ENCODE measurements at places on chromosomes 7 and 10. TPM values are rescaled to one million over a fixed set of nuclear protein-coding genes. Genes with fewer than 3 reads are reported as not detected.

DNA sequence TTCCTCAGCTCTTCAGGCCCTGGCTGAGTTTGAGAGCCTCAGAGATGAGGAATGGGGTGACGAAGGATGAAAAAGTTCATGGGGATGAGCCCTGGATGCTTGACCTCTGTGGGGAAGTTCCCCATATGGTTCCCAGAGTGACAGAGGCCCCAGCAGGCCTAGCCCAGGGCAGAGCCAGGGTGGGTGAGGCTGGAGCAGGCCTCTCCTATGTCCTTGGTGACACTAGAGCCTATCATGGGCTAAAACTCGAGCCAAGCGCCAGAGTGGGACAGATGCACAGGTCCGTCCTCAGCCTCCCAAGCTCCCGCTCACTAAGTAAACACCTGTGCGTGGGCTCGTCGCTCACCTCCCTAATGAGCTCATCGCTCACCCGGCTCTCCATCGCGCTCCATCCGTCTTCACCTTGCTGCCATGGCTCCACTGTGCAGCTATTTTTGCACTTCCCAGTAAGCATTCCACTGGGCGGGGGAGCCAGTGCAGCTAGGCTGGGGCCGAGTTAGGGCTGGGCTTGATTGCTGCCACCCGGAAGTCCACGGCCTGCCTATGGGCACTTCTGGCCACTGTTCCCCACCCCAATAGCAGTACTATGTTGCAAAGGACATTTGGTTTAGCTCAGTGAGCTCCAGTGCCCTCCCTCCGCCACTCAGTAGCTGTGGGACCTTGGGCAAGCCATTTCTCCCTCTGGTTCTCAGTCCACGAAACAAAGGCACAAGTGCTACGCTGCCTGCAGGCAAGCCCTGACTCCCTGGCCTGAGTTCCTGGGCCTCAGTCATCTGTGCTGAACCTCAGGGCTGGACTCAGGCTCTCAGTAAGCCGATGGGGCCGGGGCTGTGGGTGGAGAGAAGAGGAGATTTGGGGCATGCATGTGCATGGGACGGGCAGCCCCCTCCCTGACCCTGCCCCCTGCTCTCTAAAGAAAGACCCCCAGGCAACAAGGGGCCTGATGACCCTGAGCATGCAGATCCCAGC is 117.3 kb upstream of the PCBD1 start:
- no peak for DNase-seq

Gene SEMA3A
- 10.0 TPM for total RNA-seq

- DNase-seq, result no peak
These were observed 47.4 kb downstream of the HOXA1 start for GRCh38 chr7:27048438-27048837.

DNA sequence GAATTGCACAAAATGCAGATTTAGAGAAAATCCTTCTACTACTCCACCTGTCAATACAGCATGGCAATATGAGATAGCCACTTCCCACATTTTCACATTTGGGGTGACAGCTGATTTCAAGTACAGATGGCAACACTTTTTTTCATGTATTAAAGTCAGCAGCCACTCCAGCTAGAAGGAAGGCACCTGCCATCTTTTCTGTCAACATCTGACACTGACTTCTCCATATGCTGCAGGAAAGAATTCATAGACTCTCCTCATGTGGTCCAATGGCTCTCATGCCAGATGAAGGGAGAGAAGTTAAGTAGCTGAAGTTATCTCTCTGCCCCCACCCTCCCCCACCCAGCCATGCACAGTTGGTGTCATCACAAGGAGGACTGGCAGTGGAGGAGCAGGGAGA is 912.0 kb downstream of the SORCS1 start:
- DNase-seq, result no peak

- DNase-seq, result no peak
These were observed 69.5 kb downstream of the SEC61G start for GRCh38 chr7:54689394-54690049.

DNA sequence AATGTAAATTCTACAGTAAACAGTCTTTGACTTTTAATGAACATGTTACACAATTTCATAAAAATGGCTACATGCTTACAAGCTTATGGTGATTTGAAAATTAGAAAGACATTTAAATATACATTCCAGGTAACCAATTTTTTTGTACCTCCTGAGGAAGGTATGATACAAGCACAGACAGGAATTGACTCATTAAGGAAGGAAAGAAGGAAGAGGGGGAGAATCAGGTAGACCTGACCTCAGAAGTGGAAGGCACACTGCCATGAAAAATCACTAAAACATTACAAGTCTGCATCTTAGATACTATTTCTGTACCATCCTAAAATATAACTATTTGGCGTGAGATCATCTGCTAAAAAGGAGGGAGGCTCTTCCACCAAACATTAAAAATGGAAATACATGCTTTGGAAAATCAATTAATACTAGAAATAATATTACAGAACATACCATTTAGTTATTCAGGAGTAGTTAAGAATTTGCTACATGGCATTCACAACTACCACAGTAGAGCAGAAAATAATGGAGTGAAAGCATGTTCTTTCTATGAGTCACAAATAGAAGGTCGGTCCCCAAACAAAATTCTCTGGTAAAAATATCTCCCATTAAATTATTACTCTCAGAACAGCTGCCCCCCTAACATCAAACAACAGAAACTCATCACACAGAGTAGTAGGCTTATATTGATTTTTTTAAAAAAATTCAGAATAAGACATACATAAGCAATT is 15.2 kb downstream of the RAB11FIP2 start:
- no peak for DNase-seq

Gene PLXNA4
- total RNA-seq, result 0.08 TPM

- no peak for DNase-seq
These were observed 56.6 kb upstream of the BET1 start for GRCh38 chr7:94060752-94061151.

Gene UROS
- total RNA-seq, result 99.9 TPM

Gene AS3MT
- 0.21 TPM for total RNA-seq

- no peak for DNase-seq
These were observed 28.6 kb upstream of the PPP2R2D start for GRCh38 chr10:131872011-131872826.

GRCh38 chr10:33332183-33333065 is 2.0 kb downstream of the NRP1 start:
- DNase-seq, result no peak

Gene LBX1
- total RNA-seq, result not detected

Gene POLR2J2
- total RNA-seq, result 2.5 TPM
